ENCODE measurements at places on chromosomes 6 and 20.

DNA sequence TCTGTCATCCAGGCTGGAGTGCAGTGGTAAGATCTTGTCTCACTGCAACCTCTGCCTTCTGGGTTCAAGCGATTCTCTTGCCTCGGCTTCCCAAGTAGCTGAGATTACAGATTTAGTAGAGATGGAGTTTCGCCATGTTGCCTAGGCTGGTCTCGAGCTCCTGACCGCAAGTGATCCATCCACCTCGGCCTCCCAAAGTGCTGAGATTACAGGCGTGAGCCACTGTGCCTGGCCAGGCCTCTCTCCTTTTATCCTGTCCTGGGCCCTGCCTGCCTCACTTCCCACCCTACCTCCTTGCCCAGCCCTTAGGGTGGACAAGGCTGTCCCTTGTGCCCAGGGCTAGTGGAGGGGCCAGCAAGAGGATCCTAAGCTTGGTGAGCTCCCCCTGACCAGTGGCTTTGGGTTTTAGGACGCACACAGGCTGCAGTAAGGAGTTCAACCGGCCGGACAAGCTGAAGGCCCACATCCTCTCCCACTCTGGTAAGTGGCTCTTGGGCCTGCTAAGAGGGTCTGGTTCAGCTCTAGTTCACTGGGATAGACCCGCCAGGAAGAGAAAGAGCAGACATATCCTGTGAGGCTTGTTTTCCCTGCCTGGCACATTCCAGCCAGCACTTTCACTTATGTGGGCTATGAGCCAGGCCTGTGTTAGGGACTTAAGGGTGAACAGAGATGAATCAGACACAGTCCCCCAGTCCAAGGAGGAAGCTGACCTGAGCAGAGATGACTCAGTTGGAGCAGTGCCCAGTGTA, 21.9 kb upstream of the CHMP4B start:
- DNase-seq: no peak

DNA sequence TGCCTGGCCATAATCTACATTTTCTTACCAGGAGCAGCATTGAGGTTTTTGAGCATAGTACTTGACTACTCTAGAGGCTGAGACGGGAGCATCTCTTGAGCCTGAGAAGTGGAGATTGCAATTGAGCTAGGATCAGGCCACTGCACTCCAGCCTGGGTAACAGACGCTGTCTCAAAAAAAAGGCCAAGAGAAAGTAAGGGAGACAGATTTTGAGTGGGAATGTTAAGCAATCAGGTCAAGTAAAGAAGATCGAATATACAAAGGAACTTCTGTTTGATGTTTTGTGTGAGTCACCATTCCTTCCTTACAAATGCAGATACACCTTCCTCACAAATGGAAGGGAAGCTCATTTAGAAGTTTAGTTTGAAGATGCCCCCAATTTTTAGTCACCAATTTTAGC, 4.4 kb downstream of the PNRC1 start:
- DNase-seq: no peak

DNA sequence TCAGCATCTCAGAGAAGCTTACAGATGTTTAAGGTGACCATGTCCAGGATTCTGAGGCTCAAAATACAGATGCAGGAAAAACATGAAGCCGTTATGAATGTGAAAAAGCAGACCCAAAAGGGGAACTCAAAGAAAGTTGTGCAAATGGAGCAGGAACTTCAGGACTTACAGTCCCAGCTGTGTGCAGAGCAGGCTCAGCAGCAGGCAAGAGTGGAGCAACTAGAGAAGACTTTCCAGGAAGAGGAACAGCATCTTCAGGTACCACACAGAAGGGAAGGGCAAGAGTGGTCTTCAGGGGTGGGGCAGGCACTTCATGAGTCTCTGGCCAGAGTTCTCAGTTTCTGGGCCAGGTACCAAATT, 15.2 kb downstream of the RNF8 start:
- DNase-seq: no peak

DNA sequence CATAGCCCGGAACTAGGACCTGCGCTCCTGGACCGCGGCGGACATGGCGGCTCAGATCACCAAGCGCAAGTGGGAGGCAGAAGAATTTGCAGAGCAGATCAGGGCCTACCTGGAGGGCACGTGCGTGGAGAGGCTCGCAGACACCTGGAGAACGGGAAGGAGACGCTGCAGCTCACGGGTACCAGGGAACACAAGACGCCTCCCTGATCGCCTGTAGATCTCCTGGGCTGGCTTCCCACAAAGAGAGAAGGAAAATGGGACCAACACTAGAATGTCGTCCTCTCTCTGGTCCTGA, 15.1 kb upstream of the HLA-A start:
- DNase-seq: no peak

DNA sequence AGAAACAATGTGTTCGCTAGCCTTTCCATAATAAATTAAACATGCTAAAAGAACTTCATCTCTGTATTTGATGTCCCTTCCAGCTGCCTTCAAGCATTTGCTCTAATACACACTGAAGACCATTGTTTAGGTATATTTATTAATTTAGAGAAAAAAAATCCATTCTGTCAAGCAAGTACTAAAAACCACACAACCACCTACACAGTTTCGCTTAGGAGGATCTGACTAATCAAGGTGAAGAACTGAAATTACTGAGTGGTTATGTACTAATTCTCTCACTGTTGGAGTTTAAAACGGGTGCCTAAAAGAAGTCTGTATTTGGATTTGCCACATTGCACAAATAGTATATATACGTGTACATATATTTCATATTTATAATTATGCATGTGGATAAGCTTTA, 58.9 kb downstream of the GMDS start:
- DNase-seq: no peak

DNA sequence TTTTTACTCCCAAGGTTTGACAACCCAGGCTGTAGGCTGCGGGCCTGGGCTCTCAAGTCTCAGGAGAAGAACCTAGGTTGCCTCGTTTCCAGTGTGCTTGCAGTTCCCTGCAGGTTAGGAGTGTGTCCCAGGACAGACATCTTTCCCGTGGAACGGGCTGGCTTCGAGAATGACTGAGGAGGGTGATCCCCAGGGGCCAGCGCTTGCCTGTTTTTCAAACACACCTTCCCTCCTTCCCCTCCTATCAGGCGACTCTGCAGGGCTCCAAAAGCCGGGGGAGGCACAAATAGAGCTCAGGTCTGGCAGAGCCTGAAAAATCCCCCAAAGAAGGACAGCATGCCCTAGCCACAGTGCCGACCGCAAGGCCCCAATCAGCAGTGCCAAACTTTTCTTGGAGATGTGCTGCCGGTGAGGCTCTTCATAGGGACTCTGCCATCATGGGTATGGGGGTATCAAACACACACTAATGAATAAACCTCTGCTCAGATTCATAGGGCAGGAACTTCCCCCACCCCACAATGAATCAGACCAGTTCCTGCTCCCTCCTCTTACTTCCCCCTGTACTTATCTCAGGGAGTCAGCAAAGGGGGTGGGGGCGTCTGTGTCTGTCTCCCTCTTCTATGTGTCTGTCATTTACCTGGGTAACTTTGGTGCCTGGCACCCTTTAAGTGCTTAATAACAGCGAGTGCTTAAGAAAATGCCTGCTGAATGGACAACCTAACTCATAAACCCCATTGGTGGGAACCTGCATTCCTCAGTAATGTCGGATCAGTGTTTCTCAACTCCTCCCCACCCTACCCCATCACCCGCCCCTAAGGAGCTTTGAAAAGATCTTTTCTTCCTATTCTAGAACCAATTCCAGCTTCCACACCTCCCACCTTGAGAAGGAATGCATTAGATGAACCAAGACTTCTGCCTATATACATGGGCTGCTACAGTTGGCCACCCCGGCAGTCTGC, 1.6 kb downstream of the KCNG1 start:
- no peak for DNase-seq

DNA sequence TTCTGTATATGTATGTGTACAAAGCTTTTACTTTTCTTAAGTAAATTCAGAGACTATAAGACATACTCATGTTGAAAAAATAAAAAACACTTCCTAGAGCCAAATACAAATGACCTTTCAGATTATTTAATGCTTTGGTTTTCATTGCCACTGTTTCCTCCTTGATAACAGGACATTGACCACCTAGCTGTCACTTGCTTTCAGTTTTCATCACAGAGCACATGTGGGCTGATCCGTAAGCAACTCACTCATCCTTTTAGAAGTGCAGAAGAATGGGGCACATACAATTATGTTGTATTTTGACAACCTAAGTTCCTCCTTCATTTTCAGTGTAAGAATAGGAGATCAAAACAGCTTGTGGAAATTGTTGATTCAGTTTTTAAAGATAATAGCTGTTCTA, 6.2 kb downstream of the ZBTB2 start:
- no peak for DNase-seq

GRCh38 chr6:108801366-108801765, 46.9 kb upstream of the ARMC2 start:
- DNase-seq: no peak
